ENCODE measurements at places on chromosomes 2 and 18.

DNA sequence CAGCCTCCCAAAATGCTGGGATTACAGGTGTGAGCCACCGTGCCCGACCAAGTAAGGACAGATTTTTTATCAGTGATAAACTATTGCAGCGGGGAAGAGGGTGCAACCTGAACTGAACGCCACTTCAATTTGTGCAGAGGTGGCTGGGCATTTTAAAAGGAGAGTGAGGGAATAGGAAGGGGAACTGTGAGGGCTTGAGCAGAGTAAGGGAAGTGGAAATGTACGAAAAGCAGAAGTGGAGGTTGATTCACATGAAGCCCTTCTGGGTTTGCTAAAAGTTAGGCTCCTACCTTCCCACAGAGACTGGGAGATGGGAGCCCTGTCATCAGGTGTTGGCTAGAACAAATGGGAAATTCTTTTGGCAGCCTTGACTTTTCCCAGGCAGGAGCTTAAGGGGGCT, 6.1 kb downstream of the STK11IP start:
- DNase-seq = no peak

- no peak for DNase-seq
These were observed 179.3 kb downstream of the GLI2 start for GRCh38 chr2:120914839-120915521.

GRCh38 chr2:241140445-241140840, 8.8 kb downstream of the PASK start:
- DNase-seq = no peak

DNA sequence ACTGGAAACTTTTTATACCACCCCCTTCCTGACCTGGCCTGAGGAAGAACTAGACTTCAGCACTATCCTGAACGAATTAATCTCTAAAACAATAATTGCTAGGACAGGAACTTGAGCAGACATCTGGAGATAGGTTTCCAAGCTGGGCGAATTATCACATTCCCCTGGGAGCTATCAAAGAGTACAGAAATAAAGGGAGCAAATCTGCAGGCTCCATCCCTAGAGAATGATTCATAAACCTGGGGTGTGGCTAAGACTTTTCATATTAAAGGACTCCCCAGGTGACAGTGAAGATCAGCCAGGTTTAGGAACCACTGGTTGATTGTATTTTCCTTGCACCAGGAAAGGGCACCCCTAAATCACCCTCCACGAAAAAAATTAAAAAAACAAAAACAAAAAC, 105.6 kb upstream of the NOL4 start:
- no peak for DNase-seq

DNA sequence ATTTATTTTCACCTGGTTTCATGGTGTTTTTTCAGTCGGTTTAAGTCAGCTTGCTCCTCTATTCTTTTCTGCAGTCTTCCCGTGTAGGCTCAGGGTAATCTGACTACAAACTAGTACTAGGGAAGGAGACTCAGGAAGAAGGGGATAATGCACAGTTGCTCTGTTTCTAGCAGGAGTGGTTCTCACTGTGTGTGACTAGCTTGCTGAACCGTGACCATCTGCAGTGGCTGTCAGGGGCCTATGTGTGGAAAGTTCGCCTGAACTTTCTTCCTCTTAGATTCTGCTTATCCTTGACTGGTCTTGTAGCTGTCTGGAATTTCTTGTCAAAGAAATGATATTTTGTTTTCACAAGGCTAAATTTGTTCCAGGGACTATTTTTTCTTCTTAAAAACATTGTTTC, 46.3 kb upstream of the AQP4 start:
- no peak for DNase-seq

- no peak for DNase-seq
These were observed 11.4 kb downstream of the PECR start for GRCh38 chr2:216070195-216070594.

DNA sequence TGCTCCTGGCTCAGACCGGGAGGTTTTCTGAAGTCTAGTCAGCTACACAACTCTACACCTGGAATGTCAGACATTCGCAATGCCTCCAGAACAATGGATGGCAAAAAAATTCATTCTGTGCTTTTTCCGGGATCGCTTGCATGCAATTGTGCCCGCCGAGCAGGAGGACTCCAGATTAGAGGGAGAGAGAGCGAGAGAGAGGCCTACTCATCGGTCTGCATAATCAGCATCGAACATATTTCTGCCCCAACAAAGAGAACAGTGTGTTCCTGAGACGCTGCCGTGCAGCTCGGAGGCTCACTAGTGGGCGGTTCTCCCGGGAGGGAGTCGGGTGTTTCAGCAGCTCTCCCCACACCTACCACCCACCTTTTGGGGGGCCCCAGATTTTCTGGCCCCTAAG, 117.1 kb downstream of the KLHL29 start:
- no peak for DNase-seq

DNA sequence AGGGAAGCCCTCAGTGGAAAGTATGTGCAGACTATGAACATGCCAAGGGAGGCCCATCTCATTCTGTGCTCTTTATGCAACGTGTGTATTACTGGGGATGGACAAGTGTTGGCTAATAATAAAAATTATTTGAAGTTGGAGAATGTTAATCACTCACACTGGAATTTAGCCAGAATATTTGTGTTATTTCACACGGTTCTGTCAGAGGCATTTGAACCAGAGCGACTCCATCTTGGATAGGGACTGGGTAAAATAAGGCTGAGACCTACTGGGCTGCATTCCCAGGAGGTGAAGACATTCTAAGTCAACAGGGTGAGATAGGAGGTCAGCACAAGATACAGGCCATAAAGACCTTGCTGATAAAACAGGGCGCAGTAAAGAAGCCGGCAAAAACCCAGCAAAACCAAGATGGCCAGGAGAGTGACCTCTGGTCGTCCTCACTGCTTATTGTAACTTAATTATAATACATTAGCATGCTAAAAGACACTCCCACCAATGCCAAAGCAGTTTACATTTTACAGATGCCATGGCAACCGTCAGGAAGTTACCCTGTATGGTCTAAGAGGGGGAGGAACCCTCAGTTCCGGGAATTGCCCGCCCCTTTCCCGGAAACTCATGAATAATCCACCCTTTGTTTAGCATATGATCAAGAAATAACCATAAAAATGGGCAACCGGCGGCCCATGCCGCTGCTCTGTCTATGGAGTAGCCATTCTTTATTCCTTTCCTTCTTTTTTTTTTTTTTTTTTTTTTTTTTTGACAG, 2.6 kb upstream of the FZD5 start:
- no peak for DNase-seq

DNA sequence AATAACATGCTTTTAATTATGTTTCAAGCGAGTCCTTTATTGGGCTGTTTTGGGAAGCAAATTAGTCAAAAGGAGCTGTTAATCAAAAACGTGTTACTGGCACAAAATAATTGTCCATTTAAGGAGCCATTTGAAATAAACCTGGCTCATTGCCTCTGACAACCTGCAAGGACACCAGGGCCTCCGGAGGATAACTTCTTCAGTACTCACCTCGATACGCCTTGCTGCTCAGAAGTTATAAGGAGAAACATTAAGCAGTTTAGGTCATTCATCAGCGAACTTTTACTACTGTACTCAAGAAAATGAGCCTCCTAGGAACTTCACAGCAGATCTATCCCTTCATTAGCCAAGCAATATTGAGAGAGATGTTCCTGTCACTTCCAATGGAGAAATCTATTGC, 1579.2 kb upstream of the ACVR2A start:
- DNase-seq = no peak

GRCh38 chr2:196356332-196356731, 185.0 kb upstream of the STK17B start:
- no peak for DNase-seq

DNA sequence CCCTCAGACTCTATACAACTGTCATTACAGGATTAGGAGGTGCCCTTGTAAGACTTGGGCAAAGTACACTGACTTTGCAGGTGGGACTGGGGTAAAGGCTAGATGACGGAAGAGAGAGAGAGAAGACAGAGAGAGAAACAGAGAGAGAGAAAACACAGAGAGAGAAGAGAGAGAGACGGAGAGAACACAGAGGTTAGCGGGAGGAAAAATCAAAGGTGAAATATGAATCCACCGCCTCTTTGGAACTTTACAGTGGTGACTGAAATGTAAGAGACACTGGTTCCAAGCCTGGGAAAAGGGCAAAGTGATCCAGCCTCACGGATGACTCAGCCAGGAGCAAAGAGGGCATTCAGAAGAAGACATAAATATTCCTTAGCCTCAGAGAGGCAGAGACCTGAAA, 25.1 kb upstream of the CAB39 start:
- DNase-seq = no peak

DNA sequence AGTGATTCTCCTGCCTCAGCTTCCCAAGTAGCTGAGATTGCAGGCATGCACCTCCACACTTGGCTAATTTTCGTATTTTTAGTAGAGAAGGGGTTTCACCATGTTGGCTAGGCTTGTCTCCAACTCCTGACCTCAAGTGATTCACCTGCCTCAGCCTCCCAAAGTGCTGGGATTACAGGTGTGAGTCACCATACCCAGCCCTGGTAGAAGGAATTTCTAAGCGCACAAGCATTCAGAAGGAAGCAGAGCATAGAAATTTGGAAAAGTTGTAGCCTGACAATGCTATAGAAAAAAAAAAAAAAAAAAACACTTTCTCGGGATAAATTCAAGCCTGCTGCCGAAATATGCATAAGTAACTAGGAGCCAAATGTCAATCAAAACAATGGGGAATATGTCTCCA, 249.4 kb downstream of the GRB14 start:
- no peak for DNase-seq

DNA sequence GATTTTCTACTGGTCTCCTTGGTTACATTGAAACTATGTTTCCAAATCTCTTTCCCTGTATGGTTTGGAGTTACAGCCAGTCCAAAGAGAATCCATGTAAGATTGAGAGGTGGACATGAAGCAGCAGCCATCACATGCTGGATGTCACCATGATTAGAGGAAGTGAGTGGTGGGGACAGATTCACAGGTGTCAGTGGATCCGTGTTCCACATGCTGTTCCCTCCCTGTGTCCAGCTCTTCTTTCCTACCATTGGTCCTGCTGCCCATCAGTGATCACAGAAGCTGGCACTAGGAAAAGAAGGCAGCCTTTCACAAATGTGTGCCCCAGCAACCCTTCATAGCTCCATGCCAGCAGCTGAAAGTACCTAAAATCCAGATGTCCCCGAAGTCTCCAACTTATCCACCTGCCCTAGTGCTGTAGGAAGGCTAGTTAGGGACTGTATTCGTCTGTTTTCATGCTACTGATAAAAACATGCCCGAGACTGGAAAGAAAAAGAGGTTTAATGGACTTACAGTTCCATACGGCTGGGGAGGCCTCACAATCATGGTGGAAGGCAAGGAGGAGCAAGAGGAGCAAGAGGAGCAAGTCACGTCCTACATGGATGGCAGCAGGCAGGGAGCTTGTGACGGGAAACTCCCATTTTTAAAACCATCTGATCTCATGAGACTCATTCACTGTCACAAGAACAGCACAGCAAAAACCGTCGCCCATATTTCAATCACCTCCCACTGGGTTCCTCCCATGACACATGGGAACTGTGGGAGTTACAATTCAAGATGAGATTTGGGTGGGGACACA, 207.5 kb downstream of the INSIG2 start:
- DNase-seq = no peak

GRCh38 chr2:44836174-44836573, 105.3 kb upstream of the SIX3 start:
- DNase-seq = no peak

GRCh38 chr2:163665051-163665450, 70.8 kb downstream of the FIGN start:
- no peak for DNase-seq

- no peak for DNase-seq
These were observed 3.5 kb downstream of the GPR75 start for GRCh38 chr2:53856272-53856671.

DNA sequence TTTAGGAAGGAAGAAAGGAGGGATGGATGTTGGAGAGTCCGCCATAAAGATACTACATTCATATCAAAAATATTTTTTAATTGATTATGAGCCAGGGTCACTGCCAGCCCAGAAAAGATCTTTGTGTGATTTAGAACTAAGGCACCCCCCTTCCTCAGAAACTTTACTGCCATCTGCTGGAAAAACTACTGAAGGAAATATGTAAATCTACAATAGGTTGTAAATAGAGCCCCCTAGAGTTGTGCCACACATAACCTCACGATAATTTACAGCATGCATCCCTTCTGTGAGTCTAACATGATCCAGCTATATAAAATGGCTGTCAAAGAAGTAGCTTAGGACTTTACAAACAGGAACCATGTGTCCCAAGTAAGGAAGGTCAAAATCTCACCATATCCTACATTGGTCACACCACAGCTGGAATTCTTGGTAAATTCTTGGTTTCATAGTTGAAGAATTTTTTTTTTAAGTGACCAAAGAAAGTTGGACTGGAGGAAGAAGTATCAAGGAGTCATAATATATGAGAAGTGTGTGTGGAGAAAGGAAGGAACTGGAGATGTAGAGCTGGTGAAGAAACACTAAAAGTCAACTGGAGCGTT, 152.5 kb downstream of the CYP26B1 start:
- DNase-seq = no peak

GRCh38 chr18:76464281-76465259, 30.5 kb downstream of the ZNF516 start:
- DNase-seq = no peak

GRCh38 chr2:224523626-224524577, 61.3 kb downstream of the CUL3 start:
- no peak for DNase-seq

DNA sequence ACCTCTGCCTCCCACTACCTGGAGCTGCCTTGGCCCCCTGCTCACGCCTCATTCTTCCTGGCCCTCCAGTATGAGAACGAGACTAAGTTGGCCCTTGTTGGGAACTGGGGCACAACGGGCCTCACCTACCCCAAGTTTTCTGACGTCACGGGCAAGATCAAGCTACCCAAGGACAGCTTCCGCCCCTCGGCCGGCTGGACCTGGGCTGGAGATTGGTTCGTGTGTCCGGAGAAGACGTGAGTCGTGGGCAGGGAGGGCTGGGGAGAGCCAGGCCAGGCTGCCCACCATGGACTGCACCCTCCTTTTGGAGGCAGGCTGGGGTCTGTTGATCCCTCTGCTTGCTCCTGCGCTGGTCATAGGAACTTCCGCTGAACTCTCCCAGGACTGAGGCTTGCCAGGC, 114.7 kb downstream of the DYSF start:
- DNase-seq = no peak

- no peak for DNase-seq
These were observed 195.3 kb upstream of the HS6ST1 start for GRCh38 chr2:128513961-128514283.

DNA sequence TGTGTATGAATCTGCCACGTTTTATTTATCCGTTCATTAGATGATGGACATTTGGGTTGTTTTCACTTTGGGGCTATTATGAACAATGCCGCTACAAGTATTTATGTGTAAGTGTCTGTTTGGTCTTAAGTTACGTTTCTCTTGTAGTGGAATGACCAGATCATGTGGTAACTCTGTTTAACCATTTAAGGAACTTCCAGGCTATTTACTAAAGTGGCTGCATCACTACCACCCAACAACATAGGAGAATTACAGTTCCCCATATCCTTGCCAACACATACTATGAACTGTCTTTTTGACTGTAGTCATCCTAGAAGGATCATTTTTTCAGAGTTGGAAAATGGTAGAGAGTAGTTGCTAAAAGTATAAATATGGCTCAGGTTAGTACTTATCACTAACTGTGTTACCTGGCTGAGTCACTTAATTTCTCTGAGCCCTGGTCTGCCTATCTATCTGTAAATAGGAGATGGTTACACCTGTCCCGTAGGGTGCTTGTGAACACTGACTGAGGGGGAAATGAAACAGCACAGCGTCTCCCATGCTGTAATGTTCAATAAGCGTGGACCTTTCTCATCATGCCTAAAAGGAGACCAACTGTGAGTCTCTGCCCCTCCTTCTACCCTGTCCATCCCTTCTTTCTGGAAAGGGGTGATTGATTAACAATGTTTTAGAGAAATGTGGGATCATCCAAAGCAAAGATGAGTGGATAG, 103.1 kb downstream of the SH3RF3 start:
- DNase-seq = no peak

Measured in stimulated activated CD4-positive, alpha-beta T cell treated with anti-CD3 and anti-CD28 coated beads, Interleukin-15, amount 100 ng/mL, for 1 hour (primary cell).